Activated CD8-positive, alpha-beta memory T cell treated with anti-CD3 and anti-CD28 coated beads for 48 hours (primary cell): ENCODE measurements at places on chromosomes 6 and 20.

GRCh38 chr6:121984956-121985355 lies 414.5 kb upstream of the HSF2 start:
- no peak for DNase-seq

DNA sequence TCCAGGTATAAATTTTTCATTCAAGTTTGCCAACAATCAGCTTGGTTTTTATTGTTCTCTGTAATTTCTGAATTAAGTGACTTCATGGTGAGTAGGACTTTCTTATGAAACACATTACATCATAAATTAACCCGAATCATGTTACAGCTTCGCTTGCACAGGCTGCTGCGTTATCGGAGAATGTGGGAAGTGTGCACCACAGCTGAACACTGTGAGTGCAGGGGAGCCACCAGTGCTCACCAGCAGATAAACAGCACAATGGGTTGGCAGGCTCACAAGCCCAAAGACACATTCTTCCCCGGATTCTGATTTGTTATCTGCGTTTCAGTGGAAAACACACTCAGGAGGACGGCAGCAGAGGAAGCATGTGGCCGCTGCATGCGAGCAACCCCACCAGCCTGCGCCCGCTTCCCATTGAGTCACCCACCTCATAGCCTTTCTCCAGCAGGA lies 121.1 kb downstream of the GMDS start:
- DNase-seq = no peak

DNA sequence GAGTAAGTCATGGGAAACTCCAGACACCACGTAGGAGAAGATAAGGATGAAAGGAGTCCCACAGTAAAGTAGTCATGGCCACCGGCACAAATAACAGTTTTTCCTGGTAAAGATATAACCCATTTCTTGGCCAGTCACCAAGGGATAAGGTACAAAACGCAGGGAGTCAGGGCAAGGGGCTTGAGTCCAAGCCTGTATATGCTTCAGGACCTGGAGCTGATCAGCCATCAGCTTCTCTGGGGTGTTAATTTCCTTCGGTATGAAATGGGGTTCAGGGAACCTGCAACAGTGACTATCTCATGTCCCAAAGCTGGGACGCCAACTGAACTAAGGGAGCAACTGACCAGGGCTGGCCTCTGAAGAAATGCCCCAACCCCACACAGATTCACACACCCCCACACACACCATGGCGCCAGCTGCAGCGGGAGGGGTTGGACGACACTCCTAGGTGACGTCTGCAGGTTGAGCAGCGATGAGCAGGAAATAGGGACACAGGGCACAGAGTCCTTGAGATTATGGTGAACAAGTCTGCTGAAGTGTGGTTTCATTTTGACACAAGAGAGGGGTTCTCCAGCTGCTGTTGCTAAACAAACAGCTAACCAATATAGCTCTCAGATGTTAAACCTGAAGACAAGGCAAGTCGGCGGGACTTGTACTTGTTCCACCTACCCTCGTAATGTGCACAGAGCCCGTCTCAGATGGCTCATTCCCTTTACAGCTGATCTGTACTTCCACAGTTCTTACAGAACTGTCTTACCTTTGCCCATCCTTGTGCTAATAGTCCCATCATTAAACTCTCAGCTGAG lies 7.4 kb upstream of the ADTRP start:
- no peak for DNase-seq

DNA sequence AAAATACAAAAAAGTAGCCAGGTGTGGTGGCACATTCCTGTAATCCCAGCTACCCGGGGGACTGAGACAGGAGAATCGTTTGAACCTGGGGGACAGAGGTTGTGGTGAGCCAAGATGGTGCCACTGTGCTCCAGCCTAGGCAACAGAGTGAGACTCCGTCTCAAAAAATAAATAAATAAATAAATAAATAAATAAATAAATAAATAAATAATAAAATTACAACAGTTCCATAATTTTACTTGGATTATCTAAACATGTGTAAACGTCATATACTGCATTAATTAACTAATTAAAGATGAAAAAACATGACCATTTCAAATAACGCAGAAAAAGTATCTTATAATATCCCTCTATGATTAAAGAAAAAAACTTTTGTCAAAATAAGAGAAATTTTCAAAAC lies 65.8 kb downstream of the SAMD3 start:
- DNase-seq = no peak

DNA sequence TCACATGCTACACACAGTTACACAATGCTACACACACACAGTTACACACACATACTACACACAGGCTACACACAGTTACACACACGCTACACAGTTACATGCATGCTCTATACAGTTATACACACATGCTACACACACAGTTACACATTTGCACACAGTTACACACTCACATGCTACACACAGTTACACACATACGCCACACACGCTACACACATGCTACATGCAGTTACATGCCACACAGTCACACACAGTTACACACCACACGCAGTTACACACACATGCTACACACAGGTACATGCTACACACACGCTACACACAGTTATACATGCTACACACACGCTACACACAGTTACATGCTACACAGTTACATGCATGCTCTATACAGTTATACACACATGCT lies 15.6 kb downstream of the MYT1 start:
- no peak for DNase-seq

- DNase-seq = no peak
Observed at GRCh38 chr20:57638173-57638894, 18.1 kb upstream of the ZBP1 start.

GRCh38 chr6:166512567-166512966 lies 73.9 kb downstream of the RAMACL start:
- DNase-seq = no peak

DNA sequence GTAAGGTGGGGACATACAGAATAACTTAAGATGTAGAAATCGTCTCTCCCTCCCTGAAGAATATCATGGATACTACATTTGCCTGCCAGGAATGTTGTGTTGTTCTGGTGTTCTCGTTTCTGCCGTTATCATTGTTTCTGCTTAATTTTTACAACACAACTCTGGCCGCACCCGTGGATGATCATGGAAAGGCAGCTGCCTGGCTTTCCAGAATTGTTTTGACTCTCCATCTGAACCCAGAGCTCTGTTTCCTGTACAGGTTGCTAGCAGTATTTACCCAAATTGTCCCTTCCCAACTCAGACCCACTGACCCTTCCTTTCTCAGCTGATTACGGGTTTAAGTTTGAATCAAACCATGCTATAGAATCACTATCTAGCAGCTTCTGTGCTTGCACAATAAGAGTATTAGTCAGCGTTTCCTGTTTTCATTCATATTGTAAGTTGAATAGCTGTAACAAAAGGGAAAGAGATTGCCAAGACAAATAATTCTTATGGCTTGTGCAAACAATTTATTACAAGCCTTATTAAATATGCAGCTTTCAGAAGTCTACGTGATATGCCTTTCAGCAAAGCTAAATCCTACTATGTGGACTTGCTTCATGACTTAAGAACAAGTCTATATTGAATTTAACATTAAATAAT lies 139.0 kb downstream of the MTHFD1L start:
- no peak for DNase-seq

DNA sequence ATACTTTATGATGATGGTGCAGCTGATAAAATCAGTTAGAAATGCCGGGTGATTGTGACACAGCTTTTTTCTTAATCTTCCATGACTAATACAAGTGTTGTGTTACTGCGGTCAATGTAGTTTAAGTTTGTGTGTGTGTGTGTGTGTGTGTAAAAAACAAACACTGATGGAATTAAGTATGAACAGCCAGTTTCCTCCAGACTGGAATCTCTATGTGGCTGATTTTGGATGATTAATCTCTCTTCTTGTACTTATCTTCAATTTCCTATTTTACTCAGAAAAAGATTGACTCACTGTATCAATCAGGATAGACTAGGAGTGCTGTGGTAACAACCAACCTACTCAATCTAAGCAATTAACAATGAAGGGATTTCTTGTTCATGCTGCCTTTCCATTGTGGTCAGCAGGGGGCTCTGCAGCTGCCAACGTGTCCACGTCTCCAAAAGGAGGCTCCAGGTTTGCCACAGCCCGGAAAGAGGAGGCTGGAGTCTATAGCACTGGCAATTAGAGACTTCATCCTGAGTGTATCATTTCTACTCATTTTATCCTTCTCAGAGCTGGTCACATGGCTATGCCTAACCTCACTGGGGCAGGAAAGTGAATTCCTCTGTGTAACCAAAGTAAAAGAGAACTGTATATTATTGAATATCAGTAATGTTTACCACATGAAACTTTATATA lies 107.7 kb downstream of the CD109 start:
- no peak for DNase-seq

- DNase-seq = no peak
Observed at GRCh38 chr6:25431975-25432307, 152.8 kb downstream of the CARMIL1 start.

DNA sequence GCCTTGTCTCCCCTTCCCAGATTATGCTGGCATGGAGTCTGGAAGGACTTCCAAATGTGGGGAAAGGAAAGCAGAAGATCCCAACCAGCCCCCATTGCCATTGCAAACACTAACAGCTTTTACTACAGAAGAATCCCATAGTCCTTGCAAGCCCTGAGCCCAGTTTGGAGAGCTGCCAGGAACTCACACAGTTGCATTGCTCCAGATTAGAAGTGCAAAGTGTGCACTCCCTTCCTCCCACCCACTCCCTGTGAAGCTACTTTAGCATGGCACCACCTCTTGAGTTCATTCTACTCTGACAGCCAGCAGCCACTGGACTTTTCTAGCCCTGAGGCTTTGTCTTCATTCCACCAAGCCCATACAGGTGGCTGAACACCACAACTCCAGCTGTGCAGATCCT lies 67.6 kb downstream of the SLC22A2 start:
- no peak for DNase-seq

DNA sequence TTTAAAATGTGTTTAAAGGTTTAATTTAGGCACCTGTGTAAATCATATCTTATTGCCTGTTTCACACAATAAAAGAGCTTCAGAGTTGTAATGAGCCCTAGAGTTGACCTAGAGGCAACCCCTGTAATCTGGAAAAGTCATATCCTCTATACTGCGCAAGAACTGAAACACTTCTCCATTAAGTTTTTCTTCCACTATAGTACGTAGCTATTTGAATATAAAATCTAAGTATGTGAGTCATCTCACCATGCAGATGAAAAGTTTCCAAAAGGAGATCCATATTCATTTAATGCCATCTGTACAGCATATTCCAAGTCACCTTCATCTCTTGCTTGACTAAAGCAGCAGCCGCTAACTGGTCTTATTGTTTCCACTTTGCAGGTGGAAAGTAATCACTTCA lies 26.0 kb upstream of the TAAR1 start:
- DNase-seq = no peak

GRCh38 chr6:35087361-35088280 lies 53.5 kb downstream of the TCP11 start:
- no peak for DNase-seq

- no peak for DNase-seq
Observed at GRCh38 chr6:21947731-21948386, 349.0 kb downstream of the PRL start.

- DNase-seq = no peak
Observed at GRCh38 chr6:36015666-36016065, 8.8 kb downstream of the SLC26A8 start.

- DNase-seq = no peak
Observed at GRCh38 chr6:55659304-55659703, 80.3 kb upstream of the HMGCLL1 start.

DNA sequence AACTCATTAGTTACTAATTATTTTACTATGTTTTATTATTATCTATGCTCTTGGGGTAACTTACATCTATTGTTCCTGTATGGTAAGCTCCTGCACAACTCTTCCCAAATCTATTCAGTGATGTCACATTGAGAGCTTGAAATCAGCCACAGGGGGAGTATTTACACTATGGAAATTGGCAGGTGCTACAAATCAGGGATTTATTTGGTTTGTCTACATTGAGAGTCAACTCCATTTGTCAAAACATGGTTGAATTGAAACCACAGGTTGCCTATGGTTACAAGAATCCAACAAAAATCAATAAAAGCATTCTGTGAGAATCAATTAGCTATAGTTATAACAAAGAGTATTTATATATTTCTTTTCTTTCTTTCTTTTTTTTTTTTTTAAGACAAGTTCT lies 3.9 kb upstream of the FITM2 start:
- DNase-seq = no peak

DNA sequence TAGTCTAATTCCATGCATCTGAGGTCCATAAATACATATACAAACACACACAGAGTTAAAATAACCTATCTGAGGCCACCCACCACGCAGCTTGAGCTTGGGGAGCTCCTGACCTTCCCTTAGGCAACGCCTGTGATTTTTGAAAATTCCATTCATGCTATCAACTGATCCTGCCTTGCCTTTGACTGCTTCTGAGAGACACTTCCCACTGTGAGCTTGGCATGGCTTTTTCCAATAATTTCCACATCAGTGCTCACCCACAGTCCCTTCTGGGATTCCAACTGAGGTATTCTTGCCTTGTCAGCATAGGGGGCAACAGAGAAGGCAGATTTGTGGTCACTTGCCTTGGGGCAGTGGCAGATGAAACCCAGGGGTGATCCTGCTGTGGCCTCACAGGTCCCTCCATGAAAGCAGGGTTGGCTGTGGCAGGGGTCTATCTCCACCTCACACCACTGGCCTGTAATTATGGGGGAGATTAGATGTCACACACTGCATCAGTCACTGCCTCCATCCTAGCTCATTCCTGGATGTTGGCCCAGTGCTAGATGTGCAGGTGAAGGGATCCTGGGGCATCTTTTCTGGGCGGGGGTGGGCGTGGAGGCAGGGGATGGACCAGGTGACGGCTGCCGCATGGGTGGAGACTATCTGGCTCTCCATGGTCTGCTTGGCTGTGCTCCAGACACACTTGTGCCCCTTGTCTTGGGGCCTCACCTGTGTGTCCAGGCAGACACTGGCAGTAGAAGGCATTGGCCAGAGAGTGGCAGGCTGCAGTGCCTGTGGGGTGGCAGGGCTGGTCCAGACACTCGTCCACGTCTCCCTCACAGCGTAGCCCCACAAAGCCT lies 11.2 kb upstream of the GPSM3 start:
- no peak for DNase-seq

DNA sequence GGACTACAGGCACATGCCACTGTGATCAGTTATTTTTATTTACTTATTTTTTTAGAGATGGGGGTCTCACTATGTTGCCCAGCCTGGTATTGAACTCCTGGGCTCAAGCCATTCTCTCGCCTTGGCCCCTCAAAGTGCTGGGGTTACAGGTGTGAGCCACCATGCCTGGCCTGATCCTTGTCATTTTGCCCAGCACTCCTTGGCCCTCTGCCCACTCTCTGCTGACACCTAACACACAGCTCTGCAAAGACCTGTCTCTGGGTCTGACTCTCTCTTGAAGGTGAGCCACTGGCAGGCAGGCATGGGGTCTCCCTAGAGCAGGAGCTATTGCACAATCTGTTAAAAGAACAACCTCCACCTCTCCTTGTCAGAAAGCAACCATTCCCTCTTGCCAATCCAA lies 155.6 kb downstream of the ZFP64 start:
- no peak for DNase-seq

DNA sequence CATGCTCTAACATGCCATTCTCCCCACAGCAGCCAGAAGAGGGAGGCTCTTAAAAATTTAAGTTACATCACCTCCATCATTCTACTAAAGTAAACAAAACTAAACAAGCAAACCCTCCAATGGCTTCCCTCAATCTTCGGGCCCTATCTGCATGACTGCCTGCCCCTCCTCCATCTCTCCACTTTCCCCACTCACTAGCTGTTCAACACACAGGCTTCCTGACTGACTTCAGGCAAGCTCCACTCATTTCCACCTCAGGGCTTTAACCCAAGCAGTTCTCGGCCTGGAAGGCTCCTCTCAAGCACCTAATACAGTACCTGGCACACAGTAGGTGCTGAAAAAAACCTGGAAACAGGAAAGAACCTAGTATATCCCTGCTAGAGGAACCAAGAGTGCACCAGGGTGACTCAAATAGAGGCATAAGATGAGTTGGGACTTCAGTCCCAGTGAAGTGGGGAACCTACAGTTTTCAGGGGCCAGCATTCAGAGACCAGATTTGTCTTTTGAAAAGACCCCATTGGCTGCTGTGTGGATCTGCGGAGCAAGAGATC lies 2.8 kb downstream of the AHCY start:
- DNase-seq = no peak
